ENCODE measurements at places on chromosomes 2 and 18. TPM values are rescaled to one million over a fixed set of nuclear protein-coding genes. Genes with fewer than 3 reads are reported as not detected.

DNA sequence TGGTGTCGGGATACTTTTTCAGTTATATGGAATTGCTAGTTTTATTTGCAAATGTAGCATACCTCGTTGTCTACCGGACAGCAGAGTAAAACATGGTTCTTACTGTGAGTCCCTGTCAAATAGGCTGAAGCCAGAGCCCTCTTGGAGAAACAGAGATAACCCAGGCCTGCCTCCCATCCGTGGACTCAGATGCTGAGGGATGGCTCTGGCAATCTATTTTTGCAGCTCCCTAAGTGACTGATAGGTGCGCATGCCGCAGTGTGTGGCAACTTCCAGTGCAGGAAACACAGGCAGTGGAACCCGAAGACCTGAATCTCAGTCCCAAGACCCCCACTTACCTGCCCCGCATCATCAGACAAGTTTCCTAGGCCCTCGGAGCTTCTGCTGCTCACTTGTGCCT lies 33.6 kb downstream of the STEAP3 start:
- no peak for DNase-seq

DNA sequence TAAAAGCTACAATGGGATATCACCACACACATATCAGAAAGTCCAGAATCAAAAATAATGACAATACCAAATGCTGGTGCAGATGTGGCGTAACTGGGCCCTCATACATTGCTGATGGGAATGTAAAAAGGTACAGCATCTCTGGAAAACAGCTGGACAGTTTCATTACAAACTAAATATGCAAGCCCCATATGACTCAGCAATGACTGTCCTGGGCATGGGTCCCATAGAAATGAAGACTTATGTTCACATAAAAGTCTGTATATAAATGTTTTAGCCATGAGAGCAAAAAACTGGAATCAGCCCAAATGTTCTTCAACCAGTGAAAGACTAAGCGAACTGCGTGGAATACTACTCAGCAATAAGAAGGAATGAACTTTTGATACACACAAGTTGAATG lies 56.7 kb downstream of the ALPK2 start:
- DNase-seq = no peak

GRCh38 chr2:232368311-232368731 lies 10.2 kb upstream of the ALPP start:
- DNase-seq = no peak

- peak; percentile 70 for DNase-seq
These were observed 837 bp upstream of the ACSL3 start for GRCh38 chr2:222859786-222860612.

Gene ASPRV1
- 1.2 TPM for total RNA-seq

- DNase-seq = no peak
These were observed 12.3 kb upstream of the POLI start for GRCh38 chr18:54257015-54257414.

DNA sequence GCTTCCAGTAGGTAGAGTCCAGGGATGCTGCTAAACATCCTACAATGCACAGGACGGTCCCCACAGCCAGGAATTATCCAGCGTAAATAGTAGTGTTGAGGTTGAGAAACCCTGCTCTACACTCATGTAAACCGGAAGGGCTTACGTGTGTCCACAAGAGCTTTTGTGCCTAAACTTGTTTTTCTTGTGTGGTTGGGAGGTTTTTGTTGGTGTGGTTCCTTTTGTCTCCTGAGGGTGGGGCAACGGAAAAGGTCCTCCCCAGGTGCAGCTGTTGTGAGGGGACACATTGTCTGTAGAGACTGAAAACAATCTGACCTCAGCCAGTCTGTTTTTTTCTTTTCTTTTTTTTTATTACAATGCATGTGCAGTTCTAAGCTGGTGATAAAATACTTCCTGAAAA lies 72.7 kb upstream of the MGAT5 start:
- no peak for DNase-seq

GRCh38 chr2:239153806-239154591 lies 246.8 kb downstream of the HDAC4 start:
- DNase-seq = no peak

DNA sequence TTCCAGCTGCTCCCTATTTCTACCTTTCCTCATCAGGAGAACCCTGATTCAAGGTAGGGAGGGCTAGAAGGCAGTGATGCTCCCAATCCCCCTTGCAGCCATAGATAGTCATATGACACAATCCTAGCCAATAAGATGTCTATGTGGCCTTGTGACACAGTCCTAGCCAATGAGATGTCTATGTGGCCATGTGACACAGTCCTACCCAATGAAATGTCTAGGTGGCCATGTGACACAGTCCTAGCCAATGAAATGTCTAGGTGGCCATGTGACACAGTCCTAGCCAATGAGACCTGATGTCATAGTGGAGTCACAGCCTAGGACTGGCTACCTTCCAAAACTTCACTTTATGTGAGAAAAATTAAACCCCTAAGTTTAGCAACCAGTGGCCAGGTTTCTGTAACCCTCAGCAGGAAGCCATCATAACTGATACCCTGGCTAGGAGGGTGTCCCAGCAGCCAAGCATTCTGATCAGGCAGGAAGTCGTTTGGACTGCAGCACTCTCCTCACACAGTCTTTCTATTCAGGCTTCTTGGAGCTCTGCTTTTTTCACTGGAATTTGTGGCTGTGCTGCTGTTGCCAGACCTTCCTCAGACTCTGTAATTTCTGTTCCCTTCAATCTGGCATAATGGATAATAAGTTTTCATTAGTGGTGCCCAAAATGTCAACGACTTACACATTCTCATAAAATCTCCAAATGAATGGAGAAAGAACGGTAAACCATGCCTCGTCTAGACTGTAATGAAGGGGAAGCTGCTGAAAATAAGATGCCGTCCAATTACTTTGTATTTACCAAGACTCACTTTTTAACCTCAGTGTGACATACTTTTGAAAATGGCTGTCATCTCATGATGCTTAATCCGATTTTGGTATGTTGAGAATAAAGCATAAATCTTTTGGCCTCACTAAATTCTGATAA lies 165.0 kb upstream of the NCKAP5 start:
- DNase-seq = no peak

- DNase-seq = peak; percentile 21
These were observed 132.5 kb downstream of the SPHKAP start for GRCh38 chr2:228048838-228049490.

DNA sequence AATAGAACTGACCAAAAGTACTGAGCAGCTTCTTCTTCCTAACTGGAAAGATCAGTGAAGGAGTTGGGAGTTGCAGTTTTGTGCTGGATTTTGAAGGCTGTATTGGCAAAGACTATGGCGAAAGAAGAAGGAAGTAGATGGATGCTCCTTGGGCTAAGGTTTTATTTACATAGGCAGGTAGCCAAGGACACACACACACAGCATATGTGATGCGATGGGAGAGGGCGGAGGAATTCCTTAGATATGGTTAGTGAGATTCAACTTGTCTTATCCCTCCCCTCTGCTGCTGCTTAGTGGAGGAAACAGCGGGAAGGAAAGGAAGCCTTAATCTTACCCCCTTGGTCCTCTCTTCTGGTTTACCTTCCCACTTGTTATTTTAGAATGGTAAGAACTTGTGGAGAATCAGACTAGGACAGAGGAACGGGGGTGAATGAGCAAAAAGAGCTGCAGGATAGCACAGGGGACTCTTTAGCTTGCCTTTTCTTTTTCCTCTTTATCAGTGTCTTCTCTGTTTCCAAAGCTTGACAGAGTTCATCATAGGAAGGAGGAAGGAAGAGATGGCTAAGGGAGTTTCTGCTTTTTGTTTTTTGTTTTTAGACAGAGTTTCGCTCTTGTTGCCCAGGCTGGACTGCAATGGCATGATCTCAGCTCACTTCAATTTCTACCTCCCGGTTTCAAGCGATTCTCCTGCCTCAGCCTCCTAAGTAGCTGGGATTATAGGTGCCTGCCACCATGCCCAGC lies 87.9 kb downstream of the OSBPL6 start:
- no peak for DNase-seq

GRCh38 chr2:49004036-49004626 lies 150.2 kb downstream of the FSHR start:
- no peak for DNase-seq

Gene MC2R
- total RNA-seq = not detected

GRCh38 chr2:210086930-210087329 lies 84.3 kb downstream of the KANSL1L start:
- DNase-seq = no peak

GRCh38 chr2:79994161-79994560 lies 310.4 kb downstream of the LRRTM1 start:
- no peak for DNase-seq

Gene CFAP221
- total RNA-seq = 0.91 TPM
